ENCODE measurements at places on chromosomes 4 and X.

- DNase-seq, result no peak
Measured at GRCh38 chr4:186887291-186887700, 163.6 kb upstream of the FAT1 start.

GRCh38 chrX:18725310-18725943 is 18.0 kb downstream of the PPEF1 start:
- DNase-seq, result no peak

- DNase-seq, result no peak
Measured at GRCh38 chr4:48841045-48841827, 10.3 kb downstream of the OCIAD1 start.

- no peak for DNase-seq
Measured at GRCh38 chrX:39167791-39168190, 366.5 kb downstream of the MID1IP1 start.
